ENCODE measurements at places on chromosomes 3 and 15.

DNA sequence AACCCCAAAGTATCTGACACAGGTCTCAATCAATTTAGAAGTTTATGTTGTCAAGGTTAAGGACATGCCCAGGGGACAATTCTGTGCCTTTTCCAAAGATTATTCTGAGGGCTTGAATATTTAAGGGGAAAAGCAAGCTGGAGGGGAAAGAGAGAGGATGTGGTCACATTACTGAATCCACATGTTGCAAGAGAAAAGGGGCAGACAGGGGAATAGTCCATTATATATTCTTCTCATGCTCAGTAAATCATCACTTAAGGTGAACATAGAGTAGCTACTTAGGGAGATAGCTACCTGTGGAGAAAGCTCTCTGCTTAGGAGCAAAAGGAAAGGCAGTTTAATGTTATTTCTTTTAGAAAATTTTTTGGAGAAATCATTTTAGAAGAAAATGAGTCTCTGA, 751.6 kb downstream of the SI start:
- no peak for DNase-seq

DNA sequence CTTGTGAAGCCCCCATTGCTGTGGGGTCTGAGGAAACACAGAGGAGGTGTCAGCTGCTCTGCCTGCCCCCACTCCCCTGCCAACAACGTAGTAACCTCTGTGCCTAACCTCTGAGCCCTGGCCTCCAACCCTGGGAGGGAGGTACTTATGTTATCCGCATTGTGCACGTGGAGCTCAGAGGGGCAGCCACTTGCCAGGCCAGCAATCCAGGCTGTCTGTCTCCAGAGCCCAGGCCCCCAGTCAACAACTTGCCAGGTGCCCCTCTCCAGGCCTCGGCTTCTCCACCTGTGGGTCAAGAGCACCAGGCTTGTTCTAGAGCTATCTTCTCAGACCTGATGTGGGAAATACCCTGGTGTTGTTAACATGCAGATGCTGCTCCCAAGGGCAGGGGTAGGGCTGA, 2.7 kb downstream of the TPRA1 start:
- DNase-seq = no peak

DNA sequence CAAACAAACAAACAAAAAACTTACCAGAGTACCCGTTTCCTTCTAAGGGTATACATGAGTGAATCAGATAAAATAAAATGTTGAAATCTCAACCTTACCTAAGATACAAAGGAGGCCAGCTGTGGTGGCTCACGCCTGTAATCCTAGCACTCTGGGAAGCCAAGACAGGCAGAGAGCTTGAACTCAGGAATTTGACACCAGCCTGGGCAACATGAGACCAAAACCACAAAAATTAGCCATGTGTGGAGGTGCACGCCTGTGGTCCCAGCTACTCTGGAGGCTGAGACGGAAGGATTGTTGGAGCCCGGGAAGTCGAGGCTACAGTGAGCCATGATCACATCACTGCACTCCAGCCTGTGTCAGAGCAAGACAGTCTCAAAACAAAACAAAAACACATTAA, 11.0 kb upstream of the FAM219B start:
- DNase-seq = no peak

GRCh38 chr15:62564886-62565633, 400.0 kb upstream of the C2CD4B start:
- DNase-seq = no peak

DNA sequence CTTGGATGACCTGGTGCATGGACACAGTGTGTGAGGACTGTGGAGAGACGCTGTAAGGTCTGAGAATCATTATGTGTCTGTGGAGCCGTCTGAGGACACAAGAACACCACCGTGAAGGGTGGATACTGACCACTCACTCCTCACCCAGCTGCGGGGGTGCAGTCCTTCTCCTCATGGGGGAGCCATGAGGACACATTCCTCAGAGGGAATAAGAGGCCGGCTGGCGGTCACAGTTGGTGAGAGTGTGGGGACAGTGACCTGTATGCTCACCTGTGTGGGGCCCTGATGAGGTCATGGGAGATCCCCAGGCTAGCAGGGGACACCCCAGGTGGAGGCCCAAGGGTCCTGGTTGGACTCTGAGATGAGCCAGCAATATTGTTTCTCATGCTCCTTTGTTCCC, 2.5 kb upstream of the TRPM1 start:
- no peak for DNase-seq

DNA sequence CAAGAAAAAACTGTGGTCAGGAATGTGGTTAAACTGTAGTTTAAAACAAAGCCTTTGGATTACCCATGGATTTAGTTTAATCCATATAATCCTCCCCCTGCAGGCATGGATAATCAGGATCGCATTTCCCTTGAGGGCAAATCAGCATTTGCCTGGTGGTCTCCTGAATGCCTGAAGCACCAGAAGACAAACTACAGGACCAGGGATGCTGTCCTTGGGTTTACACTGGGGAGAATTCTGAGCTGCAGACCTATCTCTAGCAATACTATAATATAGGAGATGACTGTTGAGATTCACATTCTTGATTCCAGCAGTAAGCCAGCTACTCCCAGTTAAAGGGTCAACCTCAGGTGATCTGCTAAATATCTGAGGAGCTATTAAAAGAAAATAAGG, 10.6 kb downstream of the PIK3CB start:
- DNase-seq = no peak

- DNase-seq = no peak
Observed at GRCh38 chr15:79204886-79205675, 77.4 kb upstream of the ANKRD34C start.

- no peak for DNase-seq
Observed at GRCh38 chr3:32453346-32453745, 49.3 kb downstream of the CMTM6 start.

GRCh38 chr3:184082465-184082864, 14.4 kb upstream of the HTR3E start:
- no peak for DNase-seq

GRCh38 chr3:194038960-194039359, 97.0 kb upstream of the HES1 start:
- no peak for DNase-seq

GRCh38 chr3:11845651-11846050, 1.0 kb downstream of the TAMM41 start:
- no peak for DNase-seq

- DNase-seq = peak; percentile 32
Observed at GRCh38 chr15:72060687-72061250, 57.2 kb downstream of the MYO9A start.

- peak; percentile 58 for DNase-seq
Observed at GRCh38 chr15:51051776-51052175, 42.9 kb downstream of the TNFAIP8L3 start.

- DNase-seq = peak; percentile 39
Observed at GRCh38 chr3:172449466-172450149, 1.4 kb upstream of the GHSR start.

DNA sequence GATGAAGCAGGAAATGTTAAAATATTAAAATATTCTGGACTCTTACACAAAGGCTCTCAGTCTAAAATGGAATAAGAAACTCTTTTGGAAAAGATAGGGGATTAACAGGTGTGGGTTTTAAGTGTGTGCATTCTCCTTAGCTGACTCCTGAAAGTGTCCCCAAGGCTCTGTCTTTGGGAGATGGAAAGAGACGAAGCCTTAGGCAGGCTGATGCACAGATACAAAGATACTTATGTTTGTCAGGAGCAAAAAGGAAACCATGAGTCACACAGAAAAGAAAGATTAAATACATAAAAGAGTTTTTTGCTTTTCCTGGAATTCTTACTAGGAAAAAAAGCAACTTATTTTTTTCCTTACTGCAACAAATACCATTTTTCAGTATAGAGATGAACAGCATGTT, 23.8 kb upstream of the ABI3BP start:
- no peak for DNase-seq

DNA sequence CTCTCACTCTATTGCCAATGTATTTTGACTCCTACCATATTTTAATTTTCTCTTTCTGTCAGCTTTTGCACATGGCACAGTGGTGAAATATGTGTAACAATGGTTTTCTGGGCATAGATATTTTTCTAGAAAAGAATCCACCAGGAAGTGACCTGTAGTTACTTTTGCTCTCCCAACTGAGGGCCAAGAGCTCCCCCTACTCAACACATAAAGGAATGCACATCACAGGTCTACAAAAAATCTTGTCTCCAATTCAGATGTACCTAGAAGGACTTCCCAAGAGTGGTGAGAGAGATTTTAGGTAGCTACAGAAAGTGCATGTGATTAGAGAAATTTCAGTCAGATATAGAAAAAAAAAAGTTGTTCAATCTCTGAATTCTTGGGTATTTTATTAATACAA, 15.6 kb downstream of the CPA3 start:
- DNase-seq = no peak

GRCh38 chr3:153372326-153372725, 210.3 kb downstream of the RAP2B start:
- DNase-seq = no peak

DNA sequence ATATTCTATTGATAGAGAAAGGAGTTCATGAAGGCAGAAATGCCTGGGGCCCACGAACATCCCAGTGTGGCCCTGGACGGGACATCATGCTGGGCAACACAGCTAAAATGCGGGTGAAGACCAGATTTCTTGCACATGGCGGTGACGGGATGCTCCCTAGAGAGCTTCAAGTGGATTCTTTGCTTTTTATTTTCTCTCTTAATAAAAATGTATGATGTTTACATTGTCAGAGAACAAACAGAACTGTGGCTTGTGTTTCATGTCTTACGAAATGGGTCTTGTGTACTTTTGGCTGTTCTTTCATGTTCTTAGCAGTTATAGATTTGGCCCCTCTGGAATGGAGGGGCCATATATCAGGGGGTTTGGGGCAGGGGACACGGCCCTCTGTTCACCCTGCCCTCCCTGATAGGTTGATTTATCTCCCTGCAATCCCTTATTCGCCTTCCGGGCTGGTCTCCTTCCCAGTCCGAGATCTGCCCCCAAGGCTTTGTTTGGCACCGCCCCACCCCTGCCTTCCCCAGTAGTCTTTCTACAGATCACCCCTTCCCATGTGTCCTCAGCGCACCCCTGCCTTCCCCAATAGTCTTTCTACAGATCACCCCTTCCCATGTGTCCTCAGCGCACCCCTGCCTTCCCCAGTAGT, 68.7 kb upstream of the CGNL1 start:
- DNase-seq = no peak

DNA sequence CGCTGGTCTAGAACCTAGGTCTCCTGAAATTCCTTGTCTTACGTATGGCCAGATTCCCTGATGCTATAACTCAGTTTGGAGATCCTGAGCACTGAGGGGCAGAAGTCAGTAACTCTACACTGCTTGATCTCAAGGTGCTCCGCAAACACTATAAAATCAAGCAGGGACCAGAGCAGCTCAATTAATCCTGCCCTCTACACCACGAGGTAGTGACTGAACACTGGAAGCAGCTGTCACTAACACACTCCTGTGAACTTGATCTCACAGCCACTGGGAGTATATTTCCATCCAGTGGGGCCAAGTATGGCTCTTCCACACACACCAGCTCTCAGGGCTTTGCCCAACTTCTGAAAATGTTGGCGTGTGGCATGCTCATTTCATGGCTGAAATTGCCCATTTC, 51.0 kb downstream of the EDEM1 start:
- DNase-seq = no peak

- DNase-seq = peak; percentile 50
Observed at GRCh38 chr3:46713898-46714552, 3.6 kb downstream of the PRSS50 start.

DNA sequence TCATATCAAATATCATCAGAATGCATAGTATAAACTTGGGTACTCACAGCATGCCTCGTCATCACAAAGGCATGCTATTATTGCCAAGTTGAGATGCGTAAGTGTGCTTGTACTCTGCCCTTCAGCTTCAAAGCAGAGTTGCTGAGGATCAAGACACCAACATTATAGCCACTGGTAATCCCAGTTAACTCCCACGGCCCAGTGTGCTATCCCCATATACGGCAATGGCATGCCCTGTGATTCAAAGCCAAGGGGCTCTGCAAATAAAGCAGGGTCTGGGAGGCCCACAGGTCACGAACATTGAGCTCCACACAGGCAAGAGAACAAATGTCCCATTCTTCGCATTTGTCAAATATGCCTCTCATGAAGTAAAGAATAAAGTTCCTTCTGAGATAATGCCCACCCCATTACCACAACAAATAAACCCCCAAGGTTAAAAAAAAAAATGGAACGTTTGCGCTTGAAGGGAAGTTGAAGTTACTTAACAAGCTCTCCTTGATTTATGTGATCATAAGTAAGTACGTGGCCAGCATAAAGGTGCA, 298.1 kb upstream of the NECTIN3 start:
- DNase-seq = no peak

DNA sequence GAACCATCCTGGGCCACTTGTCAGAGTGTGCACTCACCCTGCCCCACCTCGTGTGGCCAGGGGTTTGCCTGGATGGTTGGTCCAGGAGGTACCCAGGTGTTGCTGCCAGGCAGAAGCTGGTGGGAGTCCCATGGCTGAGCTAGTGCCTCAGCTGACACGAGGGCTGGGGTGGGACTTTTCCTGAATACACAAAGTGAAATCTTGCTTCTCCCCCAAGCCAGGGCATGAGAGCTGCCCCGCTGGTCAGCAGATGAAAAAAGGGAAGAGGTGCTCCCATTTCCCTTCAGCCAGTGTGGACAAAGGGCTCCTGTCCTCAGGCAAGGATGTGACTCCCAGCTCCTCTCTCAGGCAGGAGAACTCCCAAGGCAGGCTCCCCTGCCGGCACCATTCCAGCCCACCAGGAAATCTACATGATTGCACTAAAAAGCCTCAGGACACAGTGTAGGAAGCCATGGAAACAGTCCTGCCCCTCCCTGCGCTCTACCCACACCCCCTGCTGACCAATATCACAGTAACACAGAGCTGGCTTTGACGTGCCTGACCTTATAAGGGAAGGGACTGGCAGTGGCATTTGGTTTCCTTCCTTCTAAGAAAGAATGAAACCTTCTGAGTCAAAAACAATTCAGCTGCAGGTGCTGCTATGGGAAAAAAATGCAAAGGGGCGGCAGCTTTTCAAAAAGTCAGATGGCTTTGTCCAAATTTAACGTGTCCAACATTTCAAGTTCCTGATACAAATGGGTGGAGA, 33.9 kb downstream of the MYO5C start:
- peak; percentile 81 for DNase-seq

DNA sequence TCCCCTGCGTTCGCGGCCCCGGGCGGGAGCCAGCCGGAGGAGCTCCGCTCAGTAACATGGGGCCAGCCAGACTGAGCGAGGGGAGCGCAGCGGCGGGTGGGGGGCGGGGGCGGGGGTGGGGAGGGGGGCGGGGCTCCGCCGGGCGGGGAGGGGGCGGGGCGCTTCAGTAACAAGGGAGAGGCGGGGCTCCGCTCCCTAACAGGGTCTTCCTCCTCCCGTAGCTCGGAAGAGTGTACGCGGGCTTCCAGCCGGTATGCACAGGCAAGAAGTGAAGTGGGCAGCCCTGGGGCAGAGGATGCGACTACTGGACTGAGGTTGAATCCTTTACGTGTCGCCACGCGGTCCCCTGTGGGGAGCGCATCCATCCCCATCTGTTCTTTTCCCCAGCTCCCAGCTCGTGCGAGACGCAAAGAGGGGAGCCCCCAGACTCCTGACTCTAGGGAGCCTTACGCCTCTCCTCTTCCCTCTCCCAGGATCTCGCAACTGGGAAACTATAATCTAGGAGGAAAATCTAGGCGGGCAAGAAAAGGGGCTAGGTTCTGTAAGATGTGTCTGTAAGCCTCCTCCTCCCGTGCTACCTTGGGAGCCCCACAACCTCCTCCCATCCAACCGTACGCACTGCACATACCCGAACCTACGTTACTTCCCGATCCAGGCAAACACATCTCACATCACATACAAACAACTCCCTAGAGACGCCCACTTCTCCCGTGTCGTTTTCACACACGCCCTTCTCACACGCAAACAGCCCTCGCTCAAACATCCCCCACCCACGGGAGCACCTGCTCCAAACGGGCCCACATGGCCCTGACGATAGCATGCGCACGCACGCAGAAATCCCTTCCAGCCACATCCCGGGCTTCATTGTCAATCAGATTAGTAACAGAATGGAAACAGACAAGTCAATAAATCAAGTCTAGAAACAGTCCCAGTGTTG, at the start of gene SHF:
Gene SHF (minus strand): TSS at position 73 of the 937 bp plus-strand sequence. CDS start 15 bp downstream, at position 58.
- DNase-seq = peak; percentile 70

Measured in thyroid gland (tissue), 4 donors.